ENCODE measurements at places on chromosomes 6 and 20.

DNA sequence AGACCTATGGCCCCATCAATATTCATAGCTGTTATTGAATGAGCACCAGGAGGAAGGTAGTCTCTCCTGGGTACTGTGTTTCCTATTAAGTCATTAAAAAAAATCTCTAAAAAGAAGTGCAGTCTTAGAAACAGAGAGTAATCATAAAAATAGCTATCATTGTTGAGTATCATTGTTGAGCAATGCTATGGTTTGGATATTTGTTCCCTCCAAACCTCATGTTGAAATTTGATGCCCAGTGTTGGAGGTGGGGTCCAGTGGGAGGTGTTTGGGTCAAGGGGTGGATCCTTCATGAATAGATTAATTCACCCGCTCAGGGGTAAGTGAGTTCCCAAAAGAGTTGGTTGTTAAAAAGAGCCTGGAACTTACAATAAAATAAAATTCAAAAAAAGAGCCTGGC lies 88.1 kb upstream of the IYD start:
- DNase-seq = no peak

DNA sequence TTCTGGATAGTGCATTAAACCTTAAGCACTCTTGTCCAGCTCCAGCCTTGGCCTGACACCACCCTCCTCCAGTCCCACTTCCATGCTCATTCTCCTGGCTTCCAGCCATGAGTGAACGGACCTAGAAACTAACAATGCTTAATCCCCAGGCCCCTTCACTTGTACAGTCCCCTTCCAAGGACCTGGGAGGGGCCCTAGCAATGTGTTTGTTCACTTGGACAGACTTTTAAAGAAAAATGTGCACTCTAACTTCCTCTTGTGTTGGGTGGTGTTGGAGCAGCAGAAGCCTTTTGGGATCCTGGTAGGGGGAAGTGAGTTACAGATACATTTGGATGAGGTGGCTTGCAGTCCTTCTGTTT lies 48.9 kb upstream of the CCN6 start:
- DNase-seq = no peak

GRCh38 chr20:7879883-7880282 lies 60.4 kb downstream of the HAO1 start:
- peak; percentile 66 for DNase-seq

GRCh38 chr6:1849691-1850090 lies 240.0 kb downstream of the FOXC1 start:
- no peak for DNase-seq

- DNase-seq = no peak
These were observed 12.0 kb downstream of the TTI1 start for GRCh38 chr20:38021087-38021772.

GRCh38 chr6:37680668-37681067 lies 17.0 kb downstream of the MDGA1 start:
- no peak for DNase-seq

- DNase-seq = no peak
These were observed 20.0 kb upstream of the IL22RA2 start for GRCh38 chr6:137193256-137194070.

DNA sequence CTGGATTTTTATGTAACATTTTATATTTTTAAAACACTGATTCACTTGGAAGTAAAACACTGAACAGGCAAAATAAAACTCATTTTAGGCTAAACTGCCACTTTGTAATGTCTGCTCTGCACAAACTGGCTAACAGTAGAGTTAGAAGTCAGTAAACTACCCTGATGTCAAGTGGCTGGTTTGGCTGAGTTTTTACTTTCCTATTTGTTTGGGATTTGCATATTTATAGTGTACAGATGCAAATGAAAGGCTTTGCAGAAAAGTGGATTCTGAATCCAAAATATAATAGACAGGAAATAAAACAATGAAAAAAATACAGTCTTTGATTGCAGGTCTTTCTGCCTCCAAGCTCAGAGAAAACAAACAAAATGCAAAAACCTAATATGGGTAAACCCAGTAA lies 213.1 kb downstream of the CDH26 start:
- DNase-seq = no peak

Measured in SK-MEL-5 (cell line).